Dermis microvascular lymphatic vessel endothelial cell (primary cell): ENCODE measurements at places on chromosomes 6 and 20. TPM values are rescaled to one million over a fixed set of nuclear protein-coding genes. Genes with fewer than 3 reads are reported as not detected.
A peak's percentile ranks its signal among the peaks of the same experiment; 100 is the strongest.

- no peak for DNase-seq
Observed at GRCh38 chr20:45470262-45470931, 844 bp downstream of the WFDC2 start.

GRCh38 chr6:119331663-119332286, 17.8 kb downstream of the MAN1A1 start:
- no peak for DNase-seq

- no peak for DNase-seq
Observed at GRCh38 chr6:170114956-170115855, 175.7 kb downstream of the DLL1 start.

DNA sequence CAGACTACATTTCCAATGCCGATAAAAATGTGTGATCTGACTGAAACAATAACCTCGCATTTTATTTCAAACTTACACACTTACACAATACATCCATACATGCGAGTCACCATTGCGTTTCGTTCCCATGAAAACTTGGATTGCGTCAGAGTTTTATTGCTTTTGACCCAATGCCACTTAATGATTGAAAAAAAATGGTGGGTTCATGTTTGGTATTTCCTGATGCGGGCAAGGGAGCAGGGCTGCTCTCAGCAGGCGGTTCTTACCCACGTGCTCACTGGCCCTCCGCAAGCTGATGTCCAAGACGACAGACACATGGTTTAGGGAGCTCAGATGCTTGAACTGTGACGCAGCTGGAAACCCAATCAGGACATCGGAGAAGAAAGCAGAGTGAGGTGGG, 281.0 kb upstream of the SULF2 start:
- DNase-seq = peak; percentile 30

- no peak for DNase-seq
Observed at GRCh38 chr6:157806131-157806855, 16.8 kb upstream of the SNX9 start.

DNA sequence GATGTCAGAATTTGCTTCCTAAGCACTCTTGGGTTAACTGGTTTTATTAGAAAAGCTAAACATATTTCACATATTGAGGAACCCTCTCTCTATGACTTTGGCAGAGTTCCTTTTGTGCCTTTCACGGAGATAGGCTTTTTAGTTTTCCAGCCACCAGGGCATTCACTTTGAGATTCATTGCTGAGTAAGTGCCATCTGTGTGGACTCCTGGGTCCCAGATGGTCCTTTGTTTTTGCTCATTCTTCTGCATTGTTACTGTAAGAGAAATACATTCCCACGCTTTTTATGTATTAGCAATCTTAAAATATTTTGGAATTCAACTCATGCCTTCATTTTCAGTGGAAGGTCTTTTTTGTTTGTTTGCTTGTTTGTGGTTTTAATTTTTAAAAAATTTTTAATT, 76.3 kb upstream of the PHACTR2 start:
- no peak for DNase-seq

DNA sequence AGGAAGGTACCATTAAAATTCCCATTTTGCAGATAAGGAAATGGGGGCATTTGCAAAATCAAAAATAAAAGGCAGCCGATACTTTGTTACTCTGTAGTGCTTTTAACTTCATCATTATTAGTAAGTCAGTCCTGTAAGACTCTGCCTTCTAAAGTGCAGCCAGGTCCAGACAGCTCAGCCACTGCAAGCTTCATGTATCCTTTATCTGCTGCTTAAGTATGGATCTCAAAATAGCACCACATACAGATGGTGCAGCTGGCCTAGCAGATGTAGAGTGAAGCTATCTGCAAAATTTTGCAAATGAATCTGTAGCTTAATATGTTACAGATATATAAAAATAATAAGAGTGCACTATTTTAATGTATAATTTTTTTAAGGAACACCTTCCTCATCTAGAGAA, 53.4 kb downstream of the NUS1 start:
- no peak for DNase-seq

DNA sequence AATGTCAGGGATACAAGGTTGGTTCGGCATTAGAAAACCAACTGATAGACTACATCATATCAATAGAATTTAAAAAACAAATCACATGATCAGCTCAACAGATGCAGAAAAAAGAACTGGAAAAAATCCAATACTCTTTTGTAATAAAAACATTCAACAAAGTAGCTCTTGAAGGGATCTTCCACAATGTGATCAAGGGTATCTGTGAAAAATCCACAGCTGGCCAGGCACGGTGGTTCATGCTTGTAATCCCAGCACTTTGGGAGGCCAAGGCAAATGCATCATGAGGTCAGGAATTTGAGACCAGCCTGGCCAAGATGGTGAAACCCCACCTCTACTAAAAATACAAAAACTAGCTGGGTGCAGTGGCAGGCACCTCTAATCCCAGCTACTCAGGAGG, 63.1 kb downstream of the ASCC3 start:
- DNase-seq = no peak

DNA sequence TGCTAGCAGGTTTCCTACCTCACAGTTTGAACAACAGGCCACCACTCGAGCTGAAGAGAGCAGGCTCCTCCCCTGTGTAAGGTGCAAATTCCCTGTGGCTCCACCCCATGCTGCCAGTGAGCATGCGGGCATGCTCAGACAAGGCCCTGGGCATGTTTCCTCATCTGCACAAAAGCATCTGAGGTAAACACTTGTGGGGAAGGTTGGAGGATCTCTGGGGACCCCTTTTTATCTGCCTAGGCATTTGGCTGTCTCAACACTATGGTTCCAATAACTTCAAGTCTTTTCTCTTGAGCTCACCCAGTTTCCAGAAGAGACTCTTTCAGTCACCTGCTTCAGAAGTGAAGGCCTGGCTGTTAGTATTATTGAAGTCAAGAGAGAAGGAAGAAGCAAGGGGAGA, 9.4 kb downstream of the C6orf58 start:
- DNase-seq = no peak

GRCh38 chr6:81487489-81487888, 265.0 kb downstream of the TENT5A start:
- peak; percentile 0 for DNase-seq

Gene RAB32
- total RNA-seq = 81.5 and 85.6 TPM in 2 replicates

Gene CRYBG1
- total RNA-seq = 4.2 and 7.6 TPM in 2 replicates

DNA sequence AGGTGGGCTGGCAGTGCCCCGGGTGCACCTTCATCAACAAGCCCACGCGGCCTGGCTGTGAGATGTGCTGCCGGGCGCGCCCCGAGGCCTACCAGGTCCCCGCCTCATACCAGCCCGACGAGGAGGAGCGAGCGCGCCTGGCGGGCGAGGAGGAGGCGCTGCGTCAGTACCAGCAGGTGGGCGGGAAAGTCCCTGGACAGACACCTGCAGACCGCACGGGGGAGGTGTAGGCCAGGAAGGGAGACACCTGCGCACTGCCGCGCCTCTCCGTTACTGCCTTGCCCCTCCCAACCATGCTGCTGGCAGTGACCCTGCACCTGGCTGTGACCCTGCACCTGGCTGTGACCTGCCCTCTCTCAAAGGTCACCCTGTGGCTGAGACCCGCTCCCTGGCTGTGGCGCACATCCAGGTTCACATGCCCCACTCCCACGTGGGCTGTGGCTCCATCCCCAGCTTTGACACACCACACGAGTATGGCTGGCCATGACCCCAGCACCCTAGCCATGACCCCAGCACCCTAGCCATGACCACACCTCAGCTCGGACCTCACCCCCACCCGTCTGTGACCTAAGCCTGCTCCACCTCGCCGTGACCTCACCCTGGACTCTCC, 11.6 kb downstream of the RBCK1 start:
- no peak for DNase-seq

DNA sequence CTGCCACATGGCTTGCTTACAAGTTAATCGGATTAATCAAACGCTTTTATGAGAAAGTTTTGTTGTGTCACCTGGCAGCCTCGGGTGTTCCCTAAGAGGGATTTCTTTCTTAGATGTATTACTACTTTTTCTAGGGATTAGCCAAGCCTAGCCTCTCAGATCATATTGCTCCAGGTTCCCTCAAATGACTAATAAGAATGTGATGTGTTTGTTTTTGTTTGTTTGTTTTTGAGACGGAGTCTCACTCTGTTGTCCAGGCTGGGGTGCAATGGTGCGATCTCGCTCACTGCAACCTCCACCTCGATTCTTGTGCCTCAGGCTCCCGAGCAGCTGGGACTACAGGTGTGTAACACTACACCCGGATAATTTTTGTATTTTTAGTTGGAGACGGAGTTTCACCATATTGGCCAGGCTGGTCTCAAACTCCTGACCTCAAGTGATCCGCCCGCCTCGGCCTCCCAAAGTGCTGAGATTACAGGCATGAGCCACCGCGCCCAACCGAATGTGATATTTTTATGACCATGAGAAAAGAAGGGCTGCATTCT, 977 bp downstream of the HMGN4 start:
- DNase-seq = no peak

- no peak for DNase-seq
Observed at GRCh38 chr20:36153736-36154699, 522 bp upstream of the EPB41L1 start.

DNA sequence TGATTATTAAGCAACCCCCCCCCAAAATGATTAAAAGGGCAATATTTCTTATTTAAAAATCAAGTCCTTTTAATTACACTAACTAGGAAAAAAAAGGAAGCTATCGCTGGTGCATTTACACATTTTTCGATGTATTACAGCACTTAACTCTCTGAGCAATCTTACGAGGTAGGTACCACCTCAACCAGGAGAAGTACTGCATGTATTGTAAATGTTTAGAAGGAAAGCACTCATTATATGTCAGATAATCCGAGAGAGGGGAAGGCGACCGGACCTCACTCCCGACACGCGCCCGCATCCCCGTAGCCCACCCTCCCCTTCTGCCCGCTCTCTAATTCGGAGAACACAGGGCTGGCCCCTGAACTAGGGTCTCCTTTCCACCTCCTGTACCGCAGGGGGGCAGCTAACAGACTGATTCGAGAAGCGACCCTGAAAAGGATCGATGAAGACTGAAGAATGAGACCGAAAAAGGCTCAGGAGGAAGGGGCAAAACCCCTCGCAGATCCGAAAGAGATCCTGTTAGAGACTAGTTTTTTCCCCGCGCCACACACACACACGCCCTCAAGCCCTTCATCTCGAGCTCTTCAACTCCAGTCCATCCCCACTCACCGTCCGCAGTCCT, 337 bp downstream of the ESF1 start:
- DNase-seq = no peak

Gene CALHM4
- total RNA-seq = 0.13 TPM in 1 of 2 replicates, not detected in the other

- peak; percentile 19 for DNase-seq
Observed at GRCh38 chr20:63238514-63239125, 2.9 kb downstream of the BIRC7 start.

DNA sequence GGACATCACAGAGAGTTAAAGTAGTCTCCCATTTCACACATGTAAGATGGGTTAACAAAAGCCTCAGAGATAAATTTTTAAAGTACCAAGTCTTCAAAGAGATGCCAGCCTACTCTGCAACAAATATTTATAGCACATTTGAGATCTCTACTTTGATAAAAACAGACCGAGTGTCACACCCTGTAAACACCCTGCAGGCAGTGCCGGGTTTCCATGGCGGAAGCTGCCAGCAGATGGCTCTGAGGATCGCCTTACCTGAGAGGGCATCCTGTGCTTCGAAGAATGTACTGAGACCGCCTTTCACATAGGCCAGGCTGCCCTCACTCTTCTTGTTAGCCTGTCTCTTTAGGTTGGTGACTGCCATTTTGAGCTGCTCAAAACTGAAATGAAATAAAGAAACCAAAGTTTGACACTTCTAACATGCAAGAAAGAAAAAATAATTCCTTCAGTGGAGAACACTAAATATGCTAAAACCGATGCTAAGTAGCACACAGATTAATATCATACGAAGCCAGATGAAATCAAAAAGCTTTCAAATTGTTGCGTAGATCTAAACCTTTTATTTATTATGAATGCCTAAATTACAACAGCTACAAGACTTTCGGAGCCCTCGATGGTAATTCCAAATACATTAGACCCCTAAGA, 39.3 kb downstream of the HUS1B start:
- DNase-seq = no peak

GRCh38 chr6:101537753-101538316, 144.3 kb downstream of the GRIK2 start:
- DNase-seq = no peak

Gene TRIM38
- 4.7 and 6.3 TPM in 2 replicates for total RNA-seq

DNA sequence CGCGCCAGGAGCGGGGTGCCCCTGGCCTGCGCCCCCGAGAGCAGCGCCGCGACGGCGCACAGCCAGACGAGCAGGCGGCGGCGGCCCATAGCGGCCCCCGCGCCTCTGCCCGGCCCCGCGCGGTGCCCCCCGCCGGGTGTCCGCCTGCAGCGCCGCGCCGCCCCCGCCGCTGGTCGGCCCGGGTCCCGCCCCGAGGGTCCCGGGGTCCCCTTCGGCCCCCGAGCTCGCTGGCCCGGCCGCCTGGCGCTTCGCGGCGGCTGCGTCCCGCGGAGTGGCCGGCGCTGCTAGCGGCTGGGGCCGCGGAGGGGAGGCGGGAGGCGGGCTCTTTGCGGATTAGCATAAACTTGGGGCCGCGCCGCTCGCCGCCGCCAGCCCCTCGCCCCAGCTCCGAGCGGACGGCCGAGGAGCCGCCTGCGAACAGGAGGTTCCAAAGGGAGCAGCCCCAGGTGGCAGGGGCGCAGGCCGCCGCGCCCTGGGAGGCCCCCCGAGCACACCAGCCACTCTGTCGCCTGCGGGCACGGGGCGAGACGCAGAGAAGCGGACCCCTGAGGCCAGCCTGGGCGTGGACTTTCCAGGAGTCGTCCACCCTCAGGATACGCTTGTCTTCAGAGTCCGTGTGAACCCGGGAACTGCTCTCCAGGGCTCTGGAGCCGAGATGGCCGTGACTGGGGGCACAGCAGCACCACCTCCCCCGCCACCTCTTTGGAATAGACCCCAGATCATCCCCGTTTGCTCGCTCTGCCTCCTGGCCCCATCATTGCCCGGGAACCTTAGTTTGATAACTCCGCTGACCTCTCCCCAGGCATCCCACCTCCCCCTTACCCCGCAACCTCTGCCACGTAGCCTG, at the start of gene EMILIN3:
TSS of gene EMILIN3 (minus strand) at position 273 of the 847 bp plus-strand sequence. CDS start at position 89, 184 bp downstream.
- no peak for DNase-seq

DNA sequence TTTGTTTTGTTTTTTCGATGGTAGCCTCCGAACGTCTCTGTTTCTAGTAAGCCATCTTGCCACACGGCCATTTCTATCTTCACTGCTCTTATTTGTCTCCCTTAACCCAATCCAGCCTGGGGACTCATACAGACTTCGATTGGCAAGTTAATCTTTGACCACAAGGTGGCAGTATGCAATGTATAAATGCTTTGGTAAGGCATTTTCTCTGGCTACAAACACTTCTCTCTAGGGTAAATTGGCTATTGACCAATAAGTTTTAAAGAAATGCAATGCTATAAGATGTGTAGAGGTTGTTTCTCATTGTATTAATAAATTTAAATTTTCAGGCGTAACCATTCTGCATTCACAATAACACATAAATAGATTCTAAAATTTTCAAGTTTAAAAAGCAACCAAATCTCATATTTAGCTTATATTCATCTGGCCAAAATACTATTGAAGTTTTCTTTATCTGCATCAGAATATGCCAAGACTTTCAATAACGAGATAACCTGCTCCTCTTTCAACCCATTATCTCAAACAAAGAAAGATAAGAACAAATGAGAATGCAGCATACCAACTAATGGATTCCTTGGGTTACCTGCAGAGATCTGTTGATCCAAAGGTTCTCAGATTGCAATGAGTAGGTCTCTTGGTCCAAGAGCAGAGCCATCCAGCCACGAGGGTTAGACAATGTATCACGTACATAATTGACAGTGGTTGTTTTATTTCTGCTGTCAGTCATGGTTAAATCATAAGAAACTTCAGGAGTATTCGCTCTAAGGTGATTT, 231.9 kb downstream of the PKHD1 start:
- DNase-seq = peak; percentile 67

GRCh38 chr6:27791182-27791943, 120.8 kb downstream of the OR2B2 start:
- peak; percentile 59 for DNase-seq
